ENCODE measurements at places on chromosomes 2 and 18.

DNA sequence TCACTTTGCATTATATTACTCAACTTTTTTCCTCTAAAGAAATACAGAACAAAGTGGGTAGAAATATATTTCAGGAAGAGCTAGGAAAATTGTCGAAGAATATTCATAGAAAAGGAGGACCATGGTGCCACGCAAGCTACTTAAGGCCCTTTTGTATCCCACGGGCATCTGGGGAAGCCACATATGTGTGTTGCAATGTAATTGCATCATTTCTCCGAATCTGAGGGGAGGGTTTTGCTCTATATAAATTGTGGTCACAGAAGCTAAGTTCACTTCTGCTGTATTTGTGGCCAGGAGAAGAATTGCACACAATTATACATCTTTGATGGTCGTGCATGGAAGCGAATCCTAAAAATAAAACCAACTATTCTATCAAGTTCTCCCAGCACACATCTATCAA, 360.3 kb downstream of the IRS1 start:
- no peak for DNase-seq

- no peak for DNase-seq
These were observed 38.8 kb upstream of the SMAD7 start for GRCh38 chr18:48989304-48990303.

DNA sequence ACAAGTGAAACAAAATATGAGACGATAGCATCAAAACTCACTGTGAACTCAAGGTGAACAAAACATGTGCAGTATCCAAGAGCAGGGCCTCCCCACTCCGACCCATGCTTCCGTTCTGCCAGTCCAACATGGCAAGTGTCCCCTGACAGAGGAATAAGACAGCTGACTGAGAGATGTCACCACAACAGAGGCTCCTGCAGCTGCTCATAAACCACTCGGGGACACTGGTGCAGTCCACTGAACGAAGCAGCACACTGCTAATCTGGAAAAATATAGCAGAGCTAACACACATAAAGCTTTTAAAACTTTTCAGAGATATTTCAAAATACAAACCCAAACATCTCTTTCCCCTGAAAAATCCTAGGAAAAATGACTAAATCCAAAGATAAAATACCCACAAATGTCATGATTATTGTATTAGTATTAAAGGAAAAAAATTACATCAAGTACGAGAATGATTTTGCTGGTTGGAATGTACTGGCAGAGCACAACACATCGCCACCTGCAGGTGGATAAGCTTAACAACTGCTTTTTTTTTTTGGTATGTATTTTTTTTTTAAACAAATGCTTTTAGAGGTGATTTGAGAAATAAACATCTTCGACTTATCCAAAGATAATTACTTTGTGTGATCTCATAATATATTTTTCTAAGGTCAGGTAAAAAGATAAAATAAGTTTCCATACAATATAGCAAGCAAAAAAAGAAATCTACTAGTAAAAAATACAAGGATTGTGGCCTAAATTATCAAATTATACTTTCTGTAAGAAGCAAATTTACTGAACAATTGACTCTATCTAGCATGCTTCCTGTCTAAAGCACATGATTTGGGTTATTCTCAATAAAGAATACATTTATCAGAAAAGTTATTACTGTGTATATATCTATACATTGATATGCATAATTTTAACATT, 18.6 kb downstream of the THADA start:
- DNase-seq, result peak; percentile 56

- DNase-seq, result no peak
These were observed 33.3 kb downstream of the STAT1 start for GRCh38 chr2:190980630-190981209.

DNA sequence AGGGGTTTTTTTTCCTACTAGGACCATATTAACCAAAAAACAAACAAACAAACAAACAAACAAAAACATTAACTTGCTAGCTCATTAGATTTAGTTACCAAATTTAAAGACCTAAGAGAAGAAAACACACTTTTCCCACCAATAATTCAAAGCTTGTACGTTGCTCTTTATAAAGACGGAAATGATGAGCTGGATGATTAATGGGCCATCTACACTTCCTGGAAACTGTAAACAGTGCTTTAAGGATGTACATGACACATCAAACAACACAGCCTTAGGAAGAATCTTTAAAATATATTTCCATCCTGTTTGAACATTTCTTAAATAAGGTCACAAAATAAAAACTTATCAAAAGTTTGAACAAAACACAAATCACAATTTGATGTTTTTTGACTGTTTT, 982 bp downstream of the BMP10 start:
- no peak for DNase-seq

- DNase-seq, result no peak
These were observed 1.9 kb upstream of the CYP27A1 start for GRCh38 chr2:218780046-218780445.

DNA sequence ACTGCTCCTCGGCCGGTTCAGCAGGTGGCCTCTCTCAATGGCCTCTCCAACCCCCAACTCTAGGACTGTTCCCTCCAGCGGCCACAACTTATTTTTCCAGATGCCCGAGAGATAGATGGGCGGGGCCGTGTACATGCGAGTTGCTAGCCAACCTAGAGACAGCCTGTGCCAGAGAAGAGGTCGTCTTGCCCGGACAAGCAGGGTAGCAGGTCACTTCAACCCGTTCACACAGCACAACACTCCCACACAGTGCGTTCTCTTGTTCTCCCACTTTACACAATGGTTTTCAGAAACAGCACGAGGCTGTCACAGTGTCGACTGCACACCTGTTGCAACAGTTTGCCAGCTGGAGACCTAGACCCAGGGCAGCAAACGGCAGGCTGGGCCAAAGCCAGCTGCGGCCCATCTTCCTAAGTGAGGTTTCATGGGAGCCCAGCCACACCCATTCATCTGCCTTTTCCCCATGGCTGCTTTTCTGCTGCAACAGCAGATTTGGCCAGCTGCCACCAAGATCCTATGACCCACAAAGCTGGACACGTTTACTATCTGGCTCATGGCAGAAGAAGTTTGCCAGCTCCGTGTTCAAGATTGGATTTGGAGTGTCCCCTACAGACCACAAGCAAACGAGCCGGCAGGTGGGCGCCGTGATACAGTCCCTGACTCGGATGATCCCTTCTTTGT, 7.3 kb upstream of the PRLH start:
- peak; percentile 78 for DNase-seq

DNA sequence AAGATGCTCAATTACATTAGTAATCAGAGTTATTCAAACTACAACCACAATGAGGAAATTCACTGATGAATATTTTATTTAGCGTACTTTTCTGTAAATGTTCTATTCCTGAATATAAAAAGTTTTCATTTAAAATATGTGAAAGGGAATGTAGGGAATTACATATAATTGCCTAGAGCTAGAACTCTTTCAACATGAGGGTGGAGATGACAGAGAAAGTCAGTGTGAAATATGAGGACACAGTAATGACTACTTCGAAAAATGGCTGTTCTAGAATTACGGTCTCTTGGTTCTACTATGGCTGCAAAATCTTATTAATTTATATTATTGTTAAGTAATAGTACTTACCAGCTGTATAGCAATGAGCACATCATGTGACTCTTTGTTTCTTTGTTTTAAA, 1647.4 kb upstream of the PIK3C3 start:
- DNase-seq, result no peak

DNA sequence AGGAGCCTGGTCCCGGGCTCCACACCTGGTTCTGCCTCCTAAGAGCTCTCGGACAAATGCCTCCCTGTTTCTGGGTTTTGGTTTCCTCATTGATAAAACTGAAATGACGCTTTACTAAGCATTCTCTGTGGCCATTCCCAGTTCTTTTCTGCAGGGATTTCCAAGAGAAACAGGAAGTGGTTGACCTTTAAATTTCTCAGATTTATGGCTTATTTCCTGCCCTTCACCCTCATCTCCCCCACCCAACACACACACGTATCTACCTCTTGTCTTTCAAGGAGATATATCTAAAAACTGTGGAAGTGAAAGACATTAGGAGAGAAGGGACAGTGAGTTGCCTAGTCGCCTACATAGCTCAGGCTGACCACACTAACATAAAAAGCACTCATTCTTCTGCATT, 53.0 kb downstream of the PIEZO2 start:
- no peak for DNase-seq

DNA sequence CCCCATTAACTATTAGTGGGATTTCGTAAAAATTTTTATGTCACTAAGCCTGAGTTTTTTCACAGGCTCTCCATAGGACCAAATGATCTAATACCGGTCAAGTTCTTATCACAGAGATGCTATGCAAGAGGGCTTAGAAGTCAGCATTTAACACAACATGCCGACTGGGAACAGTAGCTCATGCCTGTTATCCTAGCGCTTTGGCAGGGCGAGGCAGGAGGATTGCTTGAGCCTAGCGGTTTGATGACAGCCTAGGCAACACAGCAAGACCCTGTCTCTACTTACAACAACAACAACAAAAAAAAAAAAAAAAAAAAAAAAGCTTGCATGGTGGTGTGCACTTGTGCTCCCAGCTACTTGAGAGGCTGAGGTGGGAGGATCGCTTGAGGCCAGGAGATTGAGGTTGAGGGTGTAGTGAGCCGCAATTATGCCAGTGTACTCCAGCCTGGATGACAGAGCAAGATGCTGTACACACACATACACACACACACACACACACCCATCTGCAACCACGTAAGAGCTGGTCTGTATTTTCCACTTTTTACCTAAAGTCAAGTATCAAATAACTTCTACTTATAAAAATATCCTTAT, 67.6 kb upstream of the FAM124B start:
- DNase-seq, result no peak

DNA sequence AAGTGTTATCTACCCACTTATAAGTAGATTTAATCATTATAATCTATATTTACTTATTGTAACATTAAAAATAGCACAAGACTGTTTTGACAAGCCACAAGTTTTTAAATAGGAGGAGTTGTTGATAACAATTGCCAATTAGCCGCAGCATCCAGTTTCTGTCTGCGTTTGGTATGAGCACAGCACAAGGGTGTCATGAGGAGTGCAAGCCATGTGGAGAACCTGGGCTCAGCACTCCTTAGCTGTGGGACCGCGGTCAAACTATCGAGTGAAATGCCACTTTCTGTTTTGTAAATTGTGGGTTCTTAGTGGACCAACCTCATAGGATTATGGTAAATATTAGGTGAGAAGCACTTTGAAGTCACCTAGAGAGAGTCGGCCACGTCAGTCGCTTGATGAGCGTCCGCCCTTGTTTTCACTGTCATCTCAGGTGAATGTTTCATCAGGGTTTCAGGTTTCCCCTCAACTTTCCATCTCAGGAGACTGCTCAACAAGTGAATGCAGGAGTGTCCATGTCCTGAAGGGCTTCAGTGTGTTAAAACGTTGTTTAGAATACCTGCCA, 294.5 kb downstream of the ZNF407 start:
- DNase-seq, result no peak

- DNase-seq, result no peak
These were observed 127.0 kb downstream of the METTL4 start for GRCh38 chr18:2444201-2444875.

- no peak for DNase-seq
These were observed 193.7 kb downstream of the ARHGAP28 start for GRCh38 chr18:6923220-6923619.

DNA sequence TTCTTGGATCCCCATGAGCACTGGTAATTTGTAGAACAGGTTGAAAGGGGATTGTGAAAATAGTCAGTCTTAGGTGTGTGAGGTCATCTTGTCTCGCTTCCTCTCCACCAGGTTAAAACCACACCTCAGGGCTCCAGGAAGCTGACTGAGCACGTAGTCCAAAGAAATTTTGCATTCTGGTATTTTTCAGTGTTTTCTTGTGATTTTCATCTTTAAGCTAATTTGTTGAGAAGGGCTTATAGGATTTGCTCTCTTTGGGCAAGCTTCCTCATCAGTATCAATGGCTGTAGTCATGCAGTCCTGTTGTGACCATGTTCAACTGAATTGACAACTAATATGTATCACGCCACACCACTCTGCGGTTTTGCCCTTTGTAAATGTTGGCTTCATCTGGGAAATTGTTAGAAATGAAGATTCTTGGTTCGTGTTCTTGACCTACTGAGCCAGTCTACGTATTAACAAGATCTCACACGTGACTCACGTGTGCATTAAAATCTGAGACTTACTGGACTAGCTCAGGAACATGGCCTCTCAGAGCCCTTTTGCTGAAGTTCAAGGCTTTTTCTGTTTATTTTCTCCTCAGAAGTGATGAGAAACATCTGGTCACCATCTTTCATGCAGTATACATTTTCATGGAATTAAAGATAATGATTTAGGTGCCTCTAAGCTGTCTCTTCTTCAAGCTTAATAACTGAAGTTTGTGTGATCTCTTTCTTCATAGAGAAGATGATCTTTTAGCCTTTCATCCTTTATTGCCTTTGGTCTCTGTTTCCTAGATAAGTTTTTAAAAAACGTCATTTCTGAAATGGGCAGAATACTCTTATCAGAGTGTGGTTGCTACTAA, 32.8 kb downstream of the FMNL2 start:
- no peak for DNase-seq

DNA sequence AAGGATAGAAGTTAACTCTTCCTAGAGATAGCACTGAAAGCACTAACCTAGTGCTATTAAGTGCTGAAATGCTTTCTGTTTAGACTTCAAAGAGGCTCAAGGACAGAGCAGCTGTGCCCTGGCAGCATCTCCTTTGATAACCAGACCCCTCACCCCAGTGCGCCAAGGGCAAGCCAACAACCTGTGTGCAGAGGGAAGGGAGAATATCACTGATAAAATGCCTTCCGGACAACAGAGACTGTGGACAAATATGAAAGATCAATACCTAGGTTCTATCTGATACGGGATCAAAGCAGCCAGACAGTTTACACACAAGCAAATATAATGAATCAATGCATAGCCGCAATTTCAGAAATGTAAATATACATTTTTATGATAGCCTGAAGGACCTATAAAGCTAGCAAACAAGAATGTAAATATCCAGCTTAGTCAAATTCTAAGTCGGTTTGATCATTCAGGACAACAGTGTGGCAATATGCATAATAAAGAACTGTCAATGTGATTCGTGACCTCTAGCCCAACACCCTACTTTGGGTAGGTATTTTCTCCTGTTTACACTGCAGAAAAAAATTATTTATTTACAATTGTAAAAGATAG, 91.8 kb upstream of the RFX8 start:
- no peak for DNase-seq

Data from AG08396 (cell line).